SK-N-SH treated with all-trans-retinoic acid at 6 μM for 48 hours (cell line): ENCODE measurements at places on chromosomes 3 and 15.

DNA sequence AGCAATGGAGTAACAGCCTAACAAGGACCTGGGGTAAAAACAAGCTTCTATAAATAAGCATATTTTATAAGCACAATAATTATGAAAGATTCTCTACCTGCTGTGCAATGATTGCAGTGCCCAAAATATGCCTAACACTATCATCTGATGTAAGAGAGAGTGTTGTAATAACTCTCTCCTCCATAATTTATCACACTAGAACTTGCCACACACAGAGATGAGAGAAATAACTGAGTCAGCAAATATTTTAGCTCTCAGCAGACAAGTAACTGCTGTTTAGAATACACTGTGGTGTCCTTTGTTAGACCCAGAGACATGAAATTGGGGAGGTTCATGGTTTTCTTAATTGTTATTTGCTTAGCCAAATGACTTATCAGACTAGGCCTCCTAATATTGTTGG lies 105.3 kb upstream of the ACP3 start:
- no peak for ATAC-seq

GRCh38 chr15:58701376-58701775 lies 48.1 kb downstream of the ADAM10 start:
- ATAC-seq: no peak

DNA sequence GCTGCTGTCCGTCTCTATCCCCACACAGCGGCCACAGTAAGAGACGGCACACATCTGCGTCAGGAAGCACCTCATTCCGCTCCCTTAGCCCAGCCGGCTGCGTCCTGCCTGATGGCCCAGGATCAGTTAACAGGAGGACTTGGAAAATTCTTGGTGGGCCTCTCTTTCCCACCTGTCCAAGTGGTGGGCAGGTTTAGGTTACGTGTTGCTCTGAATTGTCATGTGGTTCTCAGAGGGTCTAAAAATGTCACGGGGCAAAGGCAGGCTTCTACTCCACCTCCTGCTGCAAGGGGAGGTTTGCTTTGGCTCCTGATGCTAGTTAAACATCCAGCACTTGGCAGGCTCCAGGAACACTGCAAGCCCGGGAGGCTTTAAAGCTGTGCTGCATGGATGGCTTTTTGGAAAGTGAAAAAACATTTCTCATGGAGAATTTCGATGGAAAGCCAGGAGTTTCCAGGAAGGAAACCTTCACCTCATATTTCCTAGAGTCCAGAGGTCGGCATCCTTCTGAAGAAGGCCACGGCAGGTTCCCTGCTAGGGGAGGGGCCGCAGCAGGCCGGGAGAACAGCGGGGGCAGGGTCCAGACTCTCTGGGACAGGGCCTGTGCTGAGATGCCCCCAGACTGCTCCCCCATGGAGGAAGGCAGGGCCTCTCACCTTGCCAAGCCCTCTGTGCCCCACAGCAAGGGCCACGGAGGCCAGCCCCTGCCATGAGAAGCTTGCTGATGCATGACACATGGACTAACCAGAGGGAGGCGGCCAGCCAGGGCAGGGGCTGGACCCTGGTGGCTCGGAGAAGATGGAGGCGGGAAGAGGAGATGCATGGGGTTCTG lies 10.8 kb downstream of the CTSH start:
- no peak for ATAC-seq

- ATAC-seq: no peak
Observed at GRCh38 chr3:113034011-113034410, 43.2 kb downstream of the GTPBP8 start.

GRCh38 chr3:107142171-107142570 lies 235.1 kb upstream of the CCDC54 start:
- ATAC-seq: no peak
